Stimulated activated CD4-positive, alpha-beta T cell treated with anti-CD3 and anti-CD28 coated beads, Interleukin-2, amount 100 ng/mL, for 48 hours (primary cell): ENCODE measurements at places on chromosomes 3 and 15.

GRCh38 chr3:110027446-110028080, 690.2 kb upstream of the DPPA4 start:
- DNase-seq = no peak

DNA sequence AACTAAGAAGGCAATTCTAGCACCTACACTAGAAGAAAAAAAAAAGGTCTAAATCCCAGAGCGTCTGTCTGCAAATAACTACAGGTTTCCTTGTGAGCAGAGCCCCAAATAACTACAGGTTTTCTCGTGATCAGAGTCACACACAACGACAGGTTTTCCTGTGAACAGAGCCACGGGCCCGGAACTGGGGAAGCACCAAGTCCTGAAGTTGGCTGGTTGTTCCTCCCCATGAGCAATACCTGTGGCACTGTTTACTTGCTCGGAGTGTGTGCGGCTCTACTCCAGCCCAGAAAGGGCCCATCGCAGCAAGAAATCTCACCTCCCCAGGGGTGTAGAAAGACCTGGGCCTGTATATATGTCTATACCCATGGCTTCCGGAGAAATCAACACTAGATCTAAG, 644 bp upstream of the MASP1 start:
- DNase-seq = no peak

DNA sequence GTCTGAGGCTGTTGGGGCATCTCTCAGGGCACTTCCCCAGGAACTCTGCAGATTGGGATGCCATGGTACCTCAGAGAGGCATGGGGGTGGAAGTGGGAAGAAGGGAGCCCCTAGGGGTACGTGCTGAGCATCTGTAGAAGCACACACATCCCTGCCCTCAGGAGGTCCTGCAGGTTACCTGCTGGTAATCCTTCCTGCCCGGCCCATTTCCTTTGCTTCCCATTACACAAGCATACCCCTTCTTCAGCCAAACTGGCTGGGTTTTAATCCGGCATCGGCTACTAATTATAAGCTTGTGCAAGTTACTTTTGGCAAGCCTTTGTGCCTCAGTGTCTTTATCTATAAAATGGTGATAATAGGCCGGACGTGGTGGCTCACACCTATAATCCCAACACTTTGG, 3.1 kb upstream of the SMAD6 start:
- no peak for DNase-seq

- no peak for DNase-seq
Measured at GRCh38 chr3:123151251-123151705, 50.5 kb upstream of the SEC22A start.

GRCh38 chr3:116314476-116314875, 130.8 kb downstream of the LSAMP start:
- DNase-seq = no peak
